T-helper 22 cell (primary cell): ENCODE measurements at places on chromosomes 12 and 14.
A peak's percentile ranks its signal among the peaks of the same experiment; 100 is the strongest.

DNA sequence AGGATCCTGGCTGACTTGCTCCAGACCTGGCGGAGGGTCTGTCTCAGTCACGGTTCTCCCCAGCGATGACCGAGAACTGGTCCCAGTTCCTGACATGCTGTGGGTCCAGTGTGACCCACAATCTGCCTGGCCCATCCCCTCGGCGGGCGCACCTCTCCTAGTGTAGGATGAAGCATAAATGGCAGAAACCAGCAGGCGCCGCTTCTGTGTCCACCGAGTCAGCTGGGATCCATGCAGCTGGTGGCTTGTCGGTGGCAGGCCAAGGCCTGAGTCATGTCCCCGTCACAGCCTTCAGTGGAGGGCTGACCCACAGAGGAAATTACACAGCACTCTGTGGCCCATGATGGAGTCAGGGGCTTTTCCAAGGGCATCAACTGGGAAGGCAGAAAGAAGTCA lies 38.5 kb downstream of the NFKBIA start:
- no peak for DNase-seq

GRCh38 chr12:14975457-14975856 lies 2.6 kb downstream of the PDE6H start:
- no peak for DNase-seq

DNA sequence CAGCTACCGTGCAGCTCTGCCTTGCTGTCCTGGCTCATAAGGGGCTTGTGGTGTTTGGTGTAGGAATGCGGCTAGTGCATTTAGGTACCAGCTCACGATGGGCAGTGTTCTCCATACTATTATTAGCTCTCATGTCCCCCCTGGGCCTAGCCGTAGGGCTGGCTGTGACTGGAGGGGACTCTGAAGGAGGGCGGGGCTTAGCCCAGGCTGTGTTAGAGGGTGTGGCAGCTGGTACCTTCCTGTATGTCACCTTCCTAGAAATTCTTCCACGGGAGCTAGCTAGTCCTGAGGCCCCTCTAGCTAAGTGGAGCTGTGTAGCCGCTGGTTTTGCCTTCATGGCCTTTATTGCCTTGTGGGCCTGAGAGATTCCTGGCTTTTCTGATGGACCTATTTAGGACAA lies 2.1 kb downstream of the SLC39A2 start:
- no peak for DNase-seq

DNA sequence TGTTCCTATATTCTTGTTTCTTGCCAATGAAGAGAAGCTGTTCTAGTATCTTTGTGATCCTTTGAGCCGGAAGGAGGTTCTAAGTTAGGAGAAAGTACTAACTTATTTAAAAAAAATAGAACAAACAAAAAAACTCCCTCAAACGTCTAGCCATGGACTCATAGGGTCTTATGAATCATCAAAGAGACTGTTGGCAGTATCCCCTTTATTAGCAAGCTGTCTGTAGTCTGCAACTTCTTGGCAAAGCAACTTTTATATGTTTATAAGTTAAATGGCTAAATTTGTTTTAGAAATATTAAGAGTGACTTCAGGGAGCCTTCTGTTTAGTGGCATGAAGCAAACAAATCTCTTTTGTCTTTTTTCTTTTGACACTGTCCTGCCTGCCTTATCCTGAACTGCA lies 291.9 kb downstream of the FUT8 start:
- no peak for DNase-seq

DNA sequence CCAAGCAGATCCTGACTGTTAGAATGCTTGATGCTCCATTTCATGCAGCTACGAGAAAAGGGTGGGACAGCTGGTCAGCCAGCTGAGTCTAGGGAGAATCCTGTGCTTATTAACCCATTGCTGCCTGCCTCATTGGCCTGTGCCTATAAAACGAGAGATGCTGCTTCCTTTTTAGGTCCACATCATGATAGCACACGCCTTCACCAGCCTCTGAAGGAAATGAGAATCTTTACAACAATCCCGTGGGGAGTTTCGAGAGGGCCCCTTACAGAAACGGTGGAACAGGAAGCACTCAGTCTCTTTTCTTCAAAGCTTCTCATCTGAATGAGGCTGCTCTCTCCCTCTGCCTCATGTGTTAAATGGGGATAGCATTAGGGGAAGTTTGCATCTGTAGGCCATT lies 147.3 kb upstream of the RFLNA start:
- DNase-seq: no peak

DNA sequence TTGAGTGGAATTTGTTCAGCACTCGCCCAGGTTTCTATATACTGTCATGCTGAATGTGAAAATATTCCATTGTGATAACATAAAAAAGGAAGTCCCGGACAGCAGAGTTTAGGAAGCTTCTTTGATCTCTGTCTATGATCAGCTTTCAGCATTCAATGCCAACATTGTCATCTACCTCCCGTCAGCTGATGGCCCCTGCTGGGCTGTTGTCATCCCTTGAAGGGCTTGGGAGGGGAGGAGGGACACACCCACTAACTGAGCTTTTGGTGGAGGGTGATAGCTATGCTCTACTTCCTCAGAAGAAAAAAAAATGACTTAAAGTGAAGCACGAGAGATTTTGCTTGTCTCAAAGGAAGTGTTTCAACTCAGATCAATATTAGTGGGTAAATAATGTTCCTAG lies 4.7 kb upstream of the KRT77 start:
- DNase-seq: no peak

- no peak for DNase-seq
Observed at GRCh38 chr14:101234999-101235334, 326.3 kb upstream of the DIO3 start.

DNA sequence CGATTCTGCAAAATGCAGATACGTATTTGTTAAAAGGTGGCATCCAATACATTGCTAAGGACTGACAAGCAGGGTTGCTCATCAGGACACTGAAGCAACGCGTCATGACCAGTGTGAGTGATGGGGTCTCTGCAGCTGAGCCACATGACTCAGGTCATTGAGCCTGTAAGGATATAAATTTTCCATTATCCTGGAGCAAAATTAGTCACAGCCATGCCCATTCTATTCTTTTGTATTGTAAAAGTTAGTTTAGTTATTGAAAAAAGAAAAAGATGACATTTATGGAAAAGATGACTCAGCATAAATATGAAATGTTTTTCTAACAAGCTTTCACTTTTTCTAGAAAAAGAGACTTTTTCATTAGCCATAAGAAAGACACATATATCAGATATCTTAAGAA lies 268.0 kb upstream of the TMEM132C start:
- DNase-seq: no peak

DNA sequence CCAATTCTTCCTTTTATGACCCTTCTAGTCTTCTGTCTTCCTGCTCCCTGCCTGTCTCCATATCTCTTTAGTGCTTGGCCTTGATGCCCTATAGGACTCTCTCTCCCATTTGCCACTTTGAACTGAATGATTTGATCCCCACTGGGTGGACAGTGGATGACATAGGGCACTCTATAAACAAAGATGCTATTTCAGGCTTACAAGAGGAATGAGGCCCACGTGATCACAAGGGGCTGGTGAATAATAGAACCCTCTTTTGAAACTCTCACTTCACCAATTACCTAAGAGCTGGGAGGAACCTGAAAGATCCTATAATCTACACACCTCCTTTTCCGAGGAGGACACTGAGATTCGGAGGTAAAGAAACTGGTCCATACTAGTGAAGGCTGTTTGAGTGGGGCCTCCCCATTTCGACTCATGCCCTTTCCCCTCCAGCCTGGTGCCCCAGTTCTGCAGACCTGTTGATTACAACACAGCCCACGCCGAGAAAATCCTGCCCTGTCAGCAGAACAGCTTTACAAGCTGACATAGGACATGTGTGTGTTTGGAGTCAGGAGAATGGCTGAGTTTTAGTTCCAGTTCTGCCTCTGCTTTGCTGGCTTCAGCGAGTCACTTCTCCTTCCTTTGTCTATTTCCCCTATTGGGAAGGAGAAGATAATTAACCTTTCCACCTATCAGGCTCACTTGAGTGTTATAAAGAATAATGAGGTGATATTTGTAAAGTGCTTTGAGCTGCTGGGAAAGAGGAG lies 400.3 kb downstream of the ZFP36L1 start:
- DNase-seq: no peak

DNA sequence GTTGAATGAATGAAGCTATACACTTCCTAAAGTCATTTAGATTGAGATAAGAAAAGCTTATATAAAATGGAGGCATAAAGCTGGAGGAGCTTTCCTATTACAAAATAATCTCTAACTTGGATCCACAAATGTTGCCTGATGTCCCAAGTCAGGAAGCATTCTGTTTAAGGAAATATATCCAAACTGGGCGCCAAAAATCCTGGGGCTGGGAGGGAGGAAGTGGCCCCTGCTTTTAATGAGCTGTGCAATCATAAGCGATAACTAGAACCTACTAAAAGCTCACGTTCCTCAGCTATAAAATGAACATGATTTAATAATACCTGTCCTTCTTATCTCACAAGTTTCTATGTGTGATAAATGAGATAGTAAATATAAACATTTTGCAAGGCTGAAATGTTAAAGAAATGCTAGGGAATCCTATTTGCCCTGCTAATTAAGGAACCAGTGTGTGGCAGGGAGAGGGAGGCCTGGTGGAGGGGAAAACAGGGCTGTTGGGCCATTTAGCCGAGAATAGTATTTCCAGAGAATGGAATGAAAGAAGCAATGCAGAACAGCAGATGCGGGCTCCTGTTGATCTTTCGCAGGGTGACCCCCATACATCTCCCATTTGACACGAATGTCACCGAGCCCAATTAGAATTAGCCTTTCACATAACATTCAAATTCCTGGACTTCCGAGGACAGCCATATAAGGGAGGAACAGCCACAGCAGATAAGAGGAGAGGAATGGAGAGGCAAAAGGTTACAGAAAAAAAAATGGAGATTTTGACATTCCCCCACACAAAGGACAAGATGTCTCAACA lies 25.9 kb downstream of the DUSP6 start:
- DNase-seq: no peak

GRCh38 chr14:24224618-24225071 lies 7.5 kb downstream of the NEDD8 start:
- no peak for DNase-seq

DNA sequence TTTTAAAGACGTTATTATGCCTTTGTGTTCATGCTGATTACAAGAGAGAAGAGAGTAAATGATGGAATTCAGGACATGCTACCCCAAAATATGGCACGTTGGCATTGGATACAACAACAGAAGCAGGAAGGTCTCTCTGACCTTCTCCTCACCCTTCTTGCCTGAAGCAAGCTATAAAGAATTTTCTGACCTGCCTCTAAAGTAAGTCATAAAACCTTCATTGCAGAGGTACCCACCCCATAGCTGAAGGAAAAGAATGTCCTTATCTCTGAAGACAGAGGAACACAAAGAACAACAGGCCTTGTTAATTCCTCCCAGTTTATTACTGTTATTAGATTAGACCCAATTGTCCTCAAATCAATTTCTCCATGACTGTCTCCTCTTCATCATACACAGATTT lies 176.2 kb downstream of the FBXL14 start:
- DNase-seq: no peak

DNA sequence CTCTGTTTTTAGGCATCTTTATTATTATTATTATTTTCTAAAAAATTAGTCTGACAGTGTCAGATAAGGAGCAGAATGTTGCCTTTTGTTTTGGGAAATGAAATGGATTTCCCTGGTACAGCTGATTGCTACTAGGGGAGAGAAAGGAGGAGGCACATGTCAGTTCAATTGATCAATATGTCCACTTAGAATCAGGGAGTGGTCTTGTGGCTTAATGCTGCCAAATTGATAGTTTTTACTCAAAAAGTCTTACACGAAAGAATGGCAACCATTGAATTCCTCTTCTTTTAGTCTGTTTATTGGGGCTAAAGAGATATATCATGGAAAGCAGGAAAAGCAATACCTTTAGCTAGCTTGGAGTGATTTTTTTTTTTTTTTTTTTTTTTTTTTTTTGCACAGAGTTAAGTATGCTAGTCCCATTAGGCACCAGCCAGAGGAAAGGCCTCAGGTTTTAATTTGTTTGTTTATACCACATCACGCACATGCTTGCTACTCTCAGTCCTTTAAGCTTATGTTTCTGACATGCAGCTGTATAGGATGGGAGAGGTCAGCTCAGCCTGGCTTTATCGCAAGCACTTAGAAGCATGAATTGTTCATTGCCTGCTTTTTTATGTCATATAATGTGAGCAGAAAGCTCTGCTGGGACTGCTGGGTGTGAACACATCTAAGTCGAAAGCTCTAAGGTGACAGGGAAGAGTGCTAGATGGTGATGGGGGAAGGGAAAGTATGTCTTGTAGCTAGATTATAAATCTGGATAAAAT lies 1.4 kb downstream of the AKAP6 start:
- no peak for DNase-seq

- no peak for DNase-seq
Observed at GRCh38 chr12:8867009-8867408, 44.6 kb downstream of the A2ML1 start.

- DNase-seq: no peak
Observed at GRCh38 chr12:105759149-105759548, 379.6 kb downstream of the NUAK1 start.

GRCh38 chr12:71846322-71846940 lies 6.9 kb downstream of the TBC1D15 start:
- no peak for DNase-seq

DNA sequence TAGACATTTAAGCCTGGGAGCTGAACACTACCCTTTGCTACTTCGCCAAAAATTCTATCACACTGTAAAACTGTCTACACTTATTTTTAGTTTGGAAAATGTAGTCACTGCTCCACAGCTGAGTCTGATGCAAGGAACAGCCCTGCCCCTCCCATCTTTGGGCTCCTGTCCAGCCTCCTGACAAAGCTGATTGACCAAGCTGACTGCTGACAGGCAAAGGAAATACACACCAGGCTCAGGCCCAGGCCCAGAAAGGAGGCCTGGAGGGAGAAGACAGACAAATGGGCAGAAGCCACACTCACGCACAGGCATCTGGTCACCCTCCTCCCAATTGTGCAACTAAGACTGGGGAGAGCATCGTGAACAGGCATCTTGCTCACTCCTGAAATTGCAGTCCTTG lies 55.3 kb downstream of the ISCA2 start:
- DNase-seq: no peak

GRCh38 chr12:6606331-6607131 lies 648 bp downstream of the CHD4 start:
- DNase-seq: peak; percentile 57

DNA sequence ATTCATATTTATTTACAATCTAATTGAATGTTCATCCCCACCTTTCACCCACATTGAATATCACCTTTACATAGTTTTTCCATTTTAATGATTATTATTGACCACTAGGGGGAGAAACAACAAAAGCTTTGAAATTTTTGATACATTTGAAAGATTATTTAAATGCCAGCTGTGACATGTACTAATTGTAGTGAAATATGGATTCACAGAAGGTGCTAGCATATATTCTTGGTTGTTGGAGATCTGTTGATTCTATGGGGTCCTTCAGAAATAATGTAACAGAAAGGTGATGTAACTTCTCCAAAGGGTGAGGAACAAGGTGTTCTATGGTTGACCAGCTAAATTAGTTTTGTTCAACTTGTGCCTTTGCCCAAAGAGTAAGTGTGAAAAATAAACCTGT lies 22.4 kb upstream of the GPR33 start:
- no peak for DNase-seq

DNA sequence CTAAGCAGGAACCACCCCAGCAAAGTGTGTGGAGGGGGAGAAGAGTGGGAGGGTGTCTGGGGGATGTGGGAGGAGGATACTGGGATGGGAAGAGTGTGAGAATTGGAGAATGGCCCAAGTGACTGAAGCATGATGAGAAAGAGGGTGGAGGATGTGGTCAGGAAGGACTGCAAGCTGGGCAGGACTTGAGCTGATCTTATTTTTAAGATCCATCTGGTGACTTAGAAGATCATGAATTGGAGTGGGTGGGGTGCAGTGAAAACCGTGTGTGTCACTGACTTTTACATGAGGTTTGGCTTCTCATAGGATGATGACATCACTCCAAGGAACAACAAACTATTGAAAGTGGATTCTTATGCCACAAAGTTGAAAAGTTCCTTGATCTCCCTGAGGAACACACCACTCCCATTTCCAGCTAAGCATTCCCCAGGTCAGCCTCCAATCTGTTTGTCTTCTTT lies 287.5 kb downstream of the GALC start:
- DNase-seq: no peak
